Femur (tissue), 1 donor: ENCODE measurements at places on chromosomes 3 and 15.

GRCh38 chr15:42035435-42035761 lies 14.6 kb upstream of the PLA2G4E start:
- no peak for DNase-seq

- peak; percentile 78 for DNase-seq
Measured at GRCh38 chr3:42371776-42372175, 38.6 kb downstream of the LYZL4 start.

DNA sequence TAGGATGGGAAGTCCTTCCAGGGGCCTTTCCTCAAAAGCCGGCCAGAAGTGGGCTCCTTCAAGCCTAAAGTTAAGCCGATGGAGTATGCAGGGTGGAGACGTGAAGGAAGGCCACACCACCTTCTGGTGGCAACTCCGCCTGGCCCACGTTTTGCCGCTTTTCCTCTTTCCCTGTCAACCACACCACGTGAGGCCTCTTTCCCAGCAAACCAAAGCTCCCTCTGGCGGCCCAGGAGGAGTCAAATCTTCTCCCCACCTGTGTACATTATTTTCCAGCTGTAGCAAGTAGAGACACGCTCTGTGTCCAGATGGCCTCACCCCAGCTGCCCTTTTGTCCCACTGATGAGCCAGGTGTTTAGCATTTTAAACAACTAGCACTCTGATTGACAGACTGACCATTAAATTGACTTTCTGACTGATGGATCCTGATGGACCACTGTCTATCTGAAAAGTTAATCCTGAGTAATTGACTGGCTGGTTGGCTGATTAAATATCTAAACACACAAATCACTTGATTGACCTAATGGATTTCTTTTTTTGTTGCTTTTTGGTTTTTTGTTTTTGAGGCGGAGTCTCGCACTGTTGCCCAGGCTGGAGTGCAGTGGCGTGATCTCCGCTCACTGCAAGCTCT lies 59.6 kb upstream of the ZBTB38 start:
- DNase-seq, result peak; percentile 60

DNA sequence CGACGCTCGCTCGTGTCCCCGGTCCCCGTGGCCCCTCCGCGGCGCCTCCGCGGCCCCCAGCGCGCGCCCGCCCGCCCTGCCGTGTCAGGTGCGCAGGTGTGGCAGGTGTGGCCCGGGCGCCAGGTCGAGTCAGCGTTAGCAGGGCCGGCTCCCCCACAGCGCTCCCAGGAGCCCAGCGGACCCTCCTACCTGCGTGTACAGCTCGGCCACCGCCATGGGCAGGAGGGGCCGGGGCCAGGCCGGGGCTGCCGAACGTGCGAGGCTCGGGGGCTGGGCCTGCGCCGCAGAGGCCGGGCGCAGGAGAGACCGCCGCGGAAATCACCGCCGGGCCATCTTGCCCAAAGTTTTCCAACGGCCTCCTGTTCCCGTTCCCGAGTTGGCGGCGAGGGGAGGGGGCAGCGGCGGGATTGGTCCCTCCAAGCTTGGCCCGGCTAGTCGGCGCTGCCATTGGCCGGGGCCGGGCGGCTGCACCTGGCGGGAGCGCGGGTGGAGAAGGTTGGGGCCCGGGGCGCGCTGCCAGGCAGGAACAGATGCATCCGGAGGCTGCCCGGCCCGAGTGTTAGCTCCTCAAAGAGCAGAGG lies at the start of gene MYO5C:
MYO5C (minus strand) TSS at position 384 of the 581 bp plus-strand sequence; CDS start at position 216, 168 bp downstream.
- peak; percentile 87 for DNase-seq

GRCh38 chr3:8444883-8445282 lies 56.7 kb upstream of the LMCD1 start:
- no peak for DNase-seq

GRCh38 chr3:151520105-151520504 lies 59.2 kb upstream of the IGSF10 start:
- DNase-seq, result no peak

DNA sequence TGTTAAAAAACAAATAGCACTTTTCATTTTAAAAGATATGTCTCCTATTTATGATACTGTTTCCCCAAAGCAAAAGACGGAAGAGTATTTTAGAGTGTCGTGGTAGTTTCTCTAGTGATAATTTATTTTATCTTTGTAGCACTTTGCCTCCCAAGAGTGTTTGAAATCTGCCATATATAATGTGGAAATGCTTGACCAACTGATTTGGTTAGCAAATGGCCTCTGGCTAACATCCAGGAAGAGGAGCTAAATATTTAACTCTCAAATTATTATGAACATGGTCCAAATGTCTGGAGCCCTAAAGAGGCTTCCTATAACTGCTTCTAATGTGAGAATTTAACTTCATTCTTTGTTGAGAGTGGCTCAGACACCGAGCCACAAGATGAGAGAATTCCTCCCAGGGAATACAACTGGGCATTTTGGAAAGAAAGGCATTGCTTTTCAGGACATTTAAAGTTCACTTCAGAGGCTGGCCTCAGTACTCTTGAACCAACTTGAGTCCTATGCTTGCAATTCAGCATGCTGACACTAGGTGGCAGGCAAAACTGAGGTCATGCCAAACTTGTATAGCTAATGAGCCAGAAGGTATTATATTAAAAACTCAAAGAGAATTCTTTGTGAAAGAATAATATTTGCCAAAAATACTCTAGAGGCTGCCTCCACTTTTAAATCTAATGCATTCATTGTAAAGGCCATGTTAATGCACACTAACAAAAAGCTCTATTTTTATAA lies 104.5 kb downstream of the RARB start:
- DNase-seq, result no peak

GRCh38 chr3:18593231-18593630 lies 168.1 kb upstream of the SATB1 start:
- DNase-seq, result no peak

DNA sequence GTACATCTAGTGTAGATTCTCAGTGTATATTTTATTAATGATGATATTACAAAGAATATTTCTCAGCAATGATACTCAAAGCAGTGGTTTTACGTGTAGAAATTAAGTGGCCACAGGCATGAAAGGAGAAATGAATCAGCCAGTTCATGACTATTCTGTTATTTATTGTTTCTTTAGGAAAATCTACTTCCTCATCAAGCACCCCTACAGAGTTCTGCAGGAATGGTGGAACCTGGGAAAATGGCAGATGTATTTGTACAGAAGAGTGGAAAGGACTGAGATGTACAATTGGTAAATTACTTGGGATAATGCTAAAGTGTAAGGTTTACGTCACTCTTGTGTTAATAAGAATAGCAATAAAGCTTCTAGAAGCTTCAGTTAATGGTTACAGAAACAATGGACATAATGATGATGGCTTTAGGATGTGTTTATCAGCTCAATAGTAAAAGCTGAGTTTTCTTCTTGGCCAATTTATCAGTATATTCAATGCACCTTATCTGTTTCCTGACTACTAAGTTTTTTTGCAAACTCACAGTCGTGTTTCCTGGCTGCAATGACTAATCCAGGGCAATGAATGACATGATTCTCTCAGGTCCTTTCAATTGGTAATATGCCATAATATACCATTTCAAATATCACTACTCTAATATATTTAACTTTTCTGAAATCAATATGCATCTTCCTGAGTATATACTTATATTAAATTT lies 20.2 kb downstream of the ADGRG7 start:
- no peak for DNase-seq

GRCh38 chr3:8197384-8197783 lies 304.2 kb upstream of the LMCD1 start:
- peak; percentile 19 for DNase-seq

DNA sequence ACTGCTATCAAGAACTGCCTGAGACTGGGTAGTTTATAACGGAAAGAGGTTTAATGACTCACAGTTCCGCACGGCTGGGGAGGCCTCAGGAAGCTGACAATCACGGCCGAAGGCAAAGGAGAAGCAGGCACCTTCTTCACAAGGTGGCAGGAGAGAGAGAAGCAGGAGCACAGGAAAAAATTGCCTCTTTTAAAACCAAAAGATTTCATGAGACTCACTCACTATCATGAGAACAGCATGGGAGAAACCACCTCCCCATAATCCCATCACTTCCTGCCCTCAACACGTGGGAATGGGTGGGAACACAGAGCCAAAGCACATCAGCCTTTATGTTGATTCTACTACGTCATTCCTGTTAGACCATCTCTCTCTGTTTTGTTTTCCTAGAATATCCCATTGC lies 650.9 kb upstream of the SEMA6D start:
- no peak for DNase-seq

DNA sequence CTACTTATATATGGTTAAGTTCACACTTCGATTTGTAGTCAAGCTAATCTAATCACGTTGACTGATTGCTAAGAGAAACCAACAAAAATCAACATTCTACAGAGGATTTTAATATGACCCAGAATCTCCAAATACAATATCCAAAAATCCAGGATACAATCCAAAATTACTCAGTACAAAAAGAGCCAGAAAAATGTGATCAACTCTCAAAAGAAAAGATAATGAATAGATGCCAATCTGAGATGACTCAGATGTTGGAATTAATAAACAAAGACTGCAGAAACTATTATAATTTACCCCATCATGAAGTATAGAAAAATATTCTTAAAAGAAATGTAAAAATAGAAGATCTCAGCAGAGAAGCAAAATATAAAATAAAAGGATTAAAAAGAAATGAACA lies 22.3 kb downstream of the HACL1 start:
- no peak for DNase-seq

GRCh38 chr3:73791356-73791755 lies 166.6 kb upstream of the PDZRN3 start:
- DNase-seq, result no peak

DNA sequence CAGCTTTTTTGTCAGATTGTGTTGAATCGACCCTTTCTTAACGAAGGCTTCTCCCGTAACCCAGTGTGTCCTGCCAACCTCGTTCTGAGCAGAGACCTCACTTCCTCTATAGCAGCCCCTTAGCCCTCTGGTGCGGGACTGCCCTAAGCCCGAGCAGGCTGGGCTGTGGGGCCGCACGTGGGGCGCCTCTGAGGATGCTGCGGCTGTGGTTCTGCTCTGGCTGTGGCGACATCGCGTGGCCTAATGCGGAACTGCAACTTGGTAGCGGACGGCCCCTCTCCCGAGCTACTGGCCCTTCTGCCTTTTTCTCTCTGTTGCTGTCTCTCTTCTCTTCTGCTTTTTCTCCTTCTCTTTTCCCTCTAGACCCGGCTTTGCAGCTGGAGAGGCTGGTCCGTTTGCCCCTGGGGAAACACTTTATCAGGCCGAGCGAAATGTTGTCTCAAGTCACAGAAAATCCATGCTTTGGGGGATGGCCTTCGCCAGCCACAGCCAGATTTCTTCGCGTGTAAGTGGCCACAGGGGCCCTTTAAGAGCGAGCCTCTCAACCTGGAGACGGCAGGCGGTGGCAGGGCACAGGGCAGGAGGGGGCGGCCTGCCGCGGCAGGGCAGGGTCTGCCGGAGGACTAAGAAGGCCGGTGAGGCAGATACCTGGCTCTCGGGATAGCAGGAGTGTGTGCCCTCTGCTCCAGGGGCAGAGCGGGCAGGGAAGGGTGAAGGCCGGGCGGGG lies 19.4 kb upstream of the KIF23 start:
- DNase-seq, result peak; percentile 90

GRCh38 chr3:149216193-149216869 lies 5.3 kb downstream of the CP start:
- no peak for DNase-seq

- no peak for DNase-seq
Measured at GRCh38 chr3:188446014-188446413, 292.1 kb downstream of the LPP start.

- no peak for DNase-seq
Measured at GRCh38 chr15:43128980-43129335, 4.4 kb upstream of the TMEM62 start.

DNA sequence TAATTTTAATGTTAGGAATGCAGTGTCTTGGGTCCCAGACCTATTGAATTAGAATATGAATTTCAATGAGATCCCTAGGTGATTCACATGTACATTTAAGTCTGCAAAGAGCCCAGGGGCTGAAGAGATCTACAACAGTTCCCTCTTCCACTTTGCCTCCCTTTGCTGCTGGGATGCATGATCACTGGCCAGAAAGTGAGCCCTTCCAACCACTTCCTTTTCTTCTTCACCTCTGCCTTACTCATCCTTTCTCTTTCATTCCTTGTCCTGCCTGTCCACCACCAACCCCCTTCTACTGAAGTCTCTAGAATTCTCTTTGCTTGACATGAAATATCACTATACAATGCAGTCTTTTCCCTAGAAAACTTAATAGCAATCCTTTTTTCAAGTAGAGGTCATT lies 222.4 kb upstream of the LRIG1 start:
- no peak for DNase-seq

GRCh38 chr3:171234298-171235010 lies 207.9 kb upstream of the SLC2A2 start:
- no peak for DNase-seq

- DNase-seq, result no peak
Measured at GRCh38 chr3:87036671-87037070, 45.7 kb upstream of the VGLL3 start.

- peak; percentile 83 for DNase-seq
Measured at GRCh38 chr15:64877435-64877834, 34.3 kb upstream of the ANKDD1A start.

- no peak for DNase-seq
Measured at GRCh38 chr3:42012383-42012934, 50.6 kb upstream of the ULK4 start.

GRCh38 chr3:15404767-15405166 lies 22.6 kb downstream of the METTL6 start:
- DNase-seq, result no peak

- DNase-seq, result no peak
Measured at GRCh38 chr3:7194071-7194835, 333.3 kb downstream of the GRM7 start.

GRCh38 chr3:74633021-74633420 lies 18.6 kb upstream of the CNTN3 start:
- no peak for DNase-seq

- no peak for DNase-seq
Measured at GRCh38 chr3:48433472-48434118, 3.7 kb upstream of the PLXNB1 start.

DNA sequence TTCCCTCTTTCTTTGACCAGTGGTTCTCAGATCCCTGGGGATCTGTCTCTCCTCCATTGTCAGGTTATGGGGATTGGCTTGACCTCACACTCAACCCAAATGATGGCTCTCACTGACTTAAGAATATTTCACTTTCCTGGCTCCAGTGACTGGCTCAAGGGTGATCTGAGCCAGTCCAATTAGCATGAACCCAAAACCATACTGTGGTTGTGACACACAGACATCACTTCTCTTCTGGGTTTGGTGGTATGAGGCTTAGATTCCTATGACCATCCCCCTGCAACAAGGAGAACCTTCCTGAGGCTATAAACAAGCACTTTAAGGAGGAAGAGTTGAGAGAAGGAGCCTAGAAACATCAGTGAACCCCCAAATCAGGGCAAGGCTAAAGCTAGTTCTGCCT lies 85.8 kb downstream of the KCNAB1 start:
- DNase-seq, result no peak
